ENCODE measurements at places on chromosomes 2 and 18. TPM values are rescaled to one million over a fixed set of nuclear protein-coding genes. Genes with fewer than 3 reads are reported as not detected.

- peak; percentile 68 for DNase-seq
These were observed 58.4 kb upstream of the EML4 start for GRCh38 chr2:42110641-42111322.

The TTC31 gene
- 18.4 TPM for total RNA-seq

The GPR39 gene
- total RNA-seq: 2.1 TPM

The GALM gene
- total RNA-seq: 4.0 TPM

DNA sequence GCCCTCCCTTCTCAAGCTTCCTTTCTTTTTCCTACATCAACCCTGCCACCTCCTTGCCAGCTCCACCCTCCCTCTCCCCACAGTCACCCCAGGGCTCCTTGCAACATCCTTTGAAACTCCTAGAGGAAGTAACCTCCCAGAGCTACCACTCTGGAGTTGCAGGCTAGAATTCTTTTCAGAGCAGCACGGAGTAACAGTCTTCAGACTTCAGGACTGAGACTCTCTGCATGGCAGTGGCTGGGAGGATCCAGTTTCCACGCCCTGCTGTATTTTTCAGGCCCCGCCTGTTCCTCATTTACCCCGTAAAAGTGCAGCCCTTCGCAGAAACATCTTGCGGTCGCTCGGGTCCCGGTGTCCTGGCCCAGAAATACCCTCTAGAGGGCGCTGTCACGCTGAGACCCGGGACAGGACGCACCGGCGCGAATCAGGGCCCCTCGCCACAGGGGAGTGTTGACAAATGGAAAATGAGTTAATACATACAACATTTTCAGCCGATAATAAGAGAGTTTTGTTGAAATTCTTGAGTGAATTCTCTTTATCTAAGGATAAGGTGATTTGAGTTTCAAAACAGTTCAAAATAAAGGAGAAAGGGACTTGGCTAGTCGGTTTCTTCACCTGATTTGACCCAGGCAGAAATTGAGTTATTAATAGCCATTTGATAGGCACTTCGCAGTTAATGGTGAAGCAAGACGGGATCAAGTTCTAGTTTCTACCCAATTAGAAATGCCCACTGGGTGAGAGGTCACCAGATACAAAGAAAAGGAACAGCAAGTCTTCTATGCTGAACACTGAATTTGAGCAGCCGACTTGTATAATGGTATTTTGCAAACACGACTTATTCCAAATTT, 18.5 kb upstream of the NTSR2 start:
- DNase-seq: peak; percentile 74

- no peak for DNase-seq
These were observed 479.2 kb downstream of the RIT2 start for GRCh38 chr18:42636309-42636708.

GRCh38 chr2:80105015-80105640, 199.4 kb downstream of the LRRTM1 start:
- DNase-seq: no peak

DNA sequence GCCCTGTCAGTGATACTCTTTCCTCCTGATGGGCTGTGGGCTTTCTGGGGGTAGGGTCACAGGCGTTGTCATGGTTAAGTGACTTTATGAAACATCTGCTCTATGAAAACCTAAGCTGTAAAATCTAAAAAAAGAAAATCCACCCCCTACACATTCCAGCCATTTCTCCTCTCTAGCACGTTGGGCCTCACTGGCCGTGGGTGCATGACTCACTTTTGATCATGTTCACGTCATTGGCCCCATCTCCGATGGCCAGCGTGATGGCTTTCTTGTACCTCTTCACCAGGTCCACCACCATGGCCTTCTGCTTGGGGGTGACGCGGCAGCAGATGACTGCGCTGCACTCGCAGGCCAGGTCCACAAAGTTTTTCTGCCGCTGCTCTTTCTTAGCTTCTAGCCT, 39.3 kb upstream of the NARS1 start:
- DNase-seq: no peak

- no peak for DNase-seq
These were observed 76.9 kb downstream of the CABLES1 start for GRCh38 chr18:23212161-23212560.

DNA sequence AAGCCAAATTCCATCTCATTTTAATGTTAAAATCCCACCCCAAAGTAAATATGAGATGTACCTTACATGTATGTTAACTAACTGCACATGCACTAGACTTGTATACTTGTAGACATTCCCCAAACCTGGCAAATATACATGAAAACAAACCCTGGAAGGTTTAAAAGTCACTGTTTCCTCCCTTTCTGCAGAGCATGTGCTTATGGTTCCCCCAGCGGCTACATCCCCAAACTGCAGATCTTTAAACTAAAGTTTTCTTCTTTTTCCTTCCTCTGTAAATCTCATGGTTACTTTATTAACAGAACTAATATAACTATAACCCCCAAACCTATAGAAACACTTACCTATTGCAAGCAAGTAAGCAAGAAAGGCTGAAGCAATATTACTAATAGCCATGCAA, 731.5 kb downstream of the LRP1B start:
- no peak for DNase-seq

GRCh38 chr2:141957827-141958450, 172.9 kb downstream of the LRP1B start:
- DNase-seq: no peak

The HRH4 gene
- total RNA-seq: 0.07 TPM

DNA sequence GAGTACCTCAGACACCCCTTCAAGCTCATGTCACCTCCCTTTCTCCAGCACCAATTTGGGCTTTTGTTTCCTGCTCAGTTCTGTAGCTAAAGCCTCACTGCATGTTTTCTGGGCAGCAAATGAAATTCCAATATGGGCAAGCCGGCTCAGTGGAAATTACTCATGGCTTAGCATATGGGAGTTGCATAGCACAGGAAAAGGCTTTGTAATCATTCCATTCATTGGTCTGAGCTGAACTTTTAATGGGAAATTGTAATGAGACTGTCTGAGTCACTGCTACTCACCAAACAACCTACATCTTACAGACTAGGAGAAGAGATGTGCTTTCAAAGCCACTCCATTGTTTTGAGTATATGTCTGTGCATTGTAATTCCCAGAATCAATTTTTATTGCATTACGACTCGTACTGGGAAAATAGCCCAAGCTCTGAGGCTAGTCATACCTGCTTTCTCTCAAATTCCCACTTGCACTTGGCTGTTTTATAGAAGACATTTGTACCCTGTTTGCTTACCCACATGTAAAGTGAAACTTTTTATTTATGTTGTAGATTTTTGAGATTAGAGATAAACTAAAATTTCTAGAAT, 139.5 kb upstream of the LRATD1 start:
- DNase-seq: no peak

The TWIST2 gene
- 36.5 TPM for total RNA-seq

The EPC2 gene
- 23.9 TPM for total RNA-seq

GRCh38 chr18:34976123-34976522, 65.1 kb upstream of the MAPRE2 start:
- DNase-seq: no peak

DNA sequence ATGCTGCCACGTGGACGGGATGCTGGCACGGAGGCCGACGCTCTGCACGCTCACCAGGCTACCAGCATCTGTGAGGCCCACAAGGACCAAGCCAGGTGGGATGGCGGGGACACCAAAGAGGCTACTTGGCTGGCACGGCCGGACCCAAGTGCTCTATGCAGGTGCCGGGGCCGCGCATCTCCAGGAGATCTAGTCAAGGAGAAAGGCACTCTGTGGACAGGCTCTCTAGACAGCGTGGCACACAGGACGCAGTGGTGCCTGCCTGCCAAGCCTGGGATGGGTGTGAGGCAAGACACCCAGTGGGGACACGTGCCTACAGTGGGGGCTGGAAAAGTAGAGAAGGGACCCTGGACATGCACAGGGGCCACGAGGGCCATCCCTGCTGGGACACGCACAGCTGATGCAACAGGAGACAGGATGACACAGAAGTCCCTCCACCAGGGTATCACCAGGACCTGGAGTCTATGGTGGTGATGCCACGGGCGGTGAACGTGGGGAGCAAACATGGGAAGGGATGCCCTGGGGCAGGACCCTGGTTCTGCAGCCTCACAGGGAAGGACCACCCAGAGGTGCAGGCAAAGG, 28.5 kb downstream of the ZNF516 start:
- DNase-seq: peak; percentile 81

The OXER1 gene
- 2.5 TPM for total RNA-seq

The ANKRD62 gene
- not detected for total RNA-seq

DNA sequence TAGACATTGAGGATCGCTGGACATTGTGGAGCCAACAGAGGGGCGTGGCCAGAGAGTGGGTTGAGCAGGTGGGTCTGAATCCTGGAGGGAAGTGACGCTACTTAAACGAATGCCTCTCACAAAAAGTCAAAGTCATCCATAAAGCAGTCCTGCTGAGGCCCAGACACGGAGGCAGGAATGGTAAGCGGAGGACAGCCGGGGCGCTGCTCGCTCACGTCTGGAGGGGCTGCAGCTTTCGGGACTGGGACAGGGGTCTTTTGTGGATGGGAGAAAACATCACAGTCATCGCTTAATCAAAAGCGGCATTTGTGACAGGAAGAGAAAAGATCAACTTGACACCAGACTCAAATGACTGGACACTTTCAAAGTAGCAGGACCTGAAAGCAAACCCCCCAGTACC, 88.4 kb downstream of the PTGR3 start:
- no peak for DNase-seq

The ADAM23 gene
- not detected for total RNA-seq

The CHRND gene
- not detected for total RNA-seq

DNA sequence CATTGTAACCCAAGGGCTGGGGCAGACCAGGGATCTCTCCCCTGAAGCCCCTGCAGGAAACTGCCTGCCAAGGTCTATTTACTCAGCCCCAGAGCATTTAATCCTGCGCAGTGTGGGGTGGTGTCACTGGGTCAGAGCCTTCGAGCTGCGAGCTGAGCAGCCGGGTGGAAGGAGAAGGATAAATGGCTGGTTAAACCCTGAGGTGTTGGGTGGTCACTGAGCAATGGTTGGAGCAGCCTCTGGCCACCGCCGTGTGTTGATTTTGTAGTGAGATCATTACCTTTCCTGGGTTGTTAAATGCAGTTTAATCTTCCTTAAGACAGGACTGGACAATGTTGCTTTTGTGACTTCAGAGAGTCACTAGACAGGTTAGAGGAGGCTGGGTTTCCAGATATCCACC, 98.1 kb downstream of the SETBP1 start:
- no peak for DNase-seq

- no peak for DNase-seq
These were observed 83.6 kb downstream of the ATAD2B start for GRCh38 chr2:23843051-23843976.

DNA sequence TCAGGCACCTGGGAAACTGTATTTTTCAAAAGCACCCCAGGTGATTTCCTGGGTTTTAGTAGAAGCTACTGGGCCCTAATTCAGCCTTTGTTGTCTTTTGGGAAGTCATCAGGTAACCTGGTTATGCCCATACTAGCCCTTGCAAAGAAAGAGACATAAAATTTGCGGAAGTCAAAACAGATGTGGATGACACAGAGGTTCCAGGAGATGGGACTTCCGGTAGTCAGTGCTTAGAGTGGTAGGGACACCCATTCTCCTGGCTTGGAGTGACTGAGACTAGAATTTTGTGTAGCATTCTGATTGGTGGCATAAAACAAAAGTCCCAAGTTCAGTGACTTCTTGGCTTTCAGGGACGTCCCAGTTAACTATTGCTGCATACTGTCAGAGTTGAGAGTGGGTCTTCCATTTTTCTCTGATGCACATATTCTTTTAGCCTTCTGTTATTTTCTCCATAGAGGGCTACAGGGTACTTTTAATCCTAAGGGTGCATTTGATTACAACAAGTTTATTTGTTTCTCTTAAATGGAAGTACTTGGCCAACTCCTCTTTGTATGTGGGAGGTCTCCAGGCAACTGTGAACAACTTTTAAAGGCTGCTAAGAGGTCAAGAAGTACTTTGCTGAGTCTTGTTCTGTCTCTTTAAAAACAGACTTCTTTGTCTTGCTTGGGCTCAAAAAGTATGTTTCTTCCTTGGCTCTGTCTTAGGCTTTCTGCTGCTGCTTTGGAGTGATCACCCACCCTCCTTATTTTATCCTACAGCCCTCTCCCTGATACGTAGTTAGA, 8.8 kb downstream of the NAB1 start:
- DNase-seq: no peak

The C1QL2 gene
- total RNA-seq: not detected

- peak; percentile 47 for DNase-seq
These were observed 47.1 kb upstream of the SELENOI start for GRCh38 chr2:26298638-26299393.

The FBXO41 gene
- total RNA-seq: 4.1 TPM

DNA sequence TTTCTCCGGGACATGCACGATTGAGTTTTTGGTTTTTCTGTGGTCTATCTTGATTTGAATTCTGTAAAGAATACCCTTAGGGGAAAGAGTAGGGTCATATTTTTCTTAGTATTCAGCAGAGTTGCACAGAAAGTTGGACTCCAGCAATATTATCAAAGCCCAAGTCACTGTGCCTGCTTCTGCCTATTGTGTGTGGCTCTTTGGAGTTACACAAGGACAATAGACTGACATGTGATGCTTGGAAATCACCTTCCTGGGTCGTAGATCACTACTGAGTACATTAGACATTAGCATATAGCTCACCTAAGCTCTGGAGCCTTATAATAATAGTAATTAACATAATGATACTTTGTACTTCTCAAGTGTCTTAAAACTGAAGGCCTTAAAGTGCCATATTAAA, 238.8 kb upstream of the FOSL2 start:
- DNase-seq: no peak

GRCh38 chr2:229096409-229097066, 174.5 kb downstream of the PID1 start:
- DNase-seq: no peak

DNA sequence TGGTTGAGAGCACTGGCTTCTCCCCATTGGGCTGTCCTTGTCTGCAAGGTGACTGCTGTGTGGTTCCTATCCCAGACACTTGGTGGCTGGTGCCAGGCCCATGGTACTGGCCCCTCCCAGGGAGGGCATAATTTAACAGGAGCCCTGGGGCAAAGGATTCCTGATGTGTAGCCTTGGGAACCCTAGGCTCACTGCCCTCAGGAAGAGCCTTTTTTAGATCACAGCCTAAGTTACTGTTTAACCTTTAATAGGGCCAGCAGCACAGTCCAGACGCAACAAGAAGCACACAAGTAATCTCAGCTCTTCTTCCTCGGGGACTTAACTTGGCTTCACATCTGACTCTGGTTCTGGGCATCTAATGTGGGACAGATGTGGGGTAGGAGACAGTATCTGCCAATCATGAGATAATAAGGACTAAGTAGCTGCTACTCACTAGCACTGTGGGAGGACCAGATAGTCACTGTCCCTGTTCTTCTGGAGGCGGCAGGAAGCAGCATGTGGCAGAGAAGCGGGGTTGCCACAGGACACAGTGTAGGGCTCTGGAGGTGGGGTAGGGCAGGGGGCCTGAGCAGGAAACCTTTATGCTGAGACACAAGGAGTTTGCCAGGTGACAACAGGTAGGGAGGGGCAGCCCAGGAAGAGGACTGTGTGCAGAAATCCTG, 136.3 kb downstream of the TMEM17 start:
- DNase-seq: no peak

GRCh38 chr2:218557941-218558340, 10.2 kb downstream of the USP37 start:
- DNase-seq: no peak

DNA sequence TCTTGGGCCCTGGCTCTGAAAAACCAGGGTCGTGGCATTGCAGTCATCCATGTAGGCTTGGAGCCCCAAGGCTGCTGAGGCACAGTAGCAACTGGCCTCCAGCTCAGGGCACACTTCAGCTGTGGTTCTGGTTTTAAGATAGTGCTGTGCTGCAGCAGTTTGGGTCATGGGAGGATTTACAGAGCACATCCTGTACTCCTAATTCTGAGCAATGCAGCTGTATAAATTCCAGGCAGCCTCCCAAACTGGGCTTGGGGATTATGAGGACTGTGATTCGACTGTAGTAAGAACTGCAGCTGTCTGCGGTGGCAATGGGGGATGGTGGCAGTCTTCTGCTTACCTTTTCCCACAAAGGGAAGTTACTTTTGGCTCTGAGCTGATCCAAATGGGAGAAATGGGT, 536.3 kb upstream of the GCFC2 start:
- DNase-seq: no peak

All from lower leg skin (tissue), 4 donors.